ENCODE measurements at places on chromosomes 4 and X.

GRCh38 chrX:703466-703865 is 72.9 kb downstream of the SHOX start:
- DNase-seq, result no peak

DNA sequence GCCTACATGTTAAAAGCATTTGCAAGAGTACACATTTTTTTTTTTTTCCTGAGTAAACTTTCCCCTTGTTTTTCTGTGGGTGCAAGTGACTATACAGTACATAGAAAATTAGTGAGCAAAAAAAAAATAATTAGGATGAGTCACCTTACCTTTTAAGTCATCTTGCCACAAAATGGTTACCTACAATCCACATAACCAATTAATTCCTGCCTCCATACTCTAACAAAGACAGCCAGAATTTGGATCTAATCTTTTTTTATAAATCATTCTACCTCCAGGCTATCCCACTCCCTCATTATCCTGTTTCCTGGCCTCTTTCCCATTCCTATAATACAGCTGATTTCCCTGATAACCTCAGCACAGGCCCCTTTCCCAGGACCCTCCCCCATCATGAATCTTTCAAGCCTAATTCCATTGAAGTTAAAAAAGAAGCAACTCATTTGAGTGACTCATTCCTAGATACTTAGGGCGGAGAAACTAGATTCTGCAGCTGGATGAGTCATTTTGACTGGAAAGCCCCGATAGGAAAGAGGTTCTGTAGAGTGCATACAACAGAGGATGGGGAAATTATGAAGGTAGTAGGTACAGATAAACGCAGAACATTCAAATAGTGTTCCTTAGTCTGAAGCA is 128.2 kb downstream of the C4orf51 start:
- DNase-seq, result no peak

DNA sequence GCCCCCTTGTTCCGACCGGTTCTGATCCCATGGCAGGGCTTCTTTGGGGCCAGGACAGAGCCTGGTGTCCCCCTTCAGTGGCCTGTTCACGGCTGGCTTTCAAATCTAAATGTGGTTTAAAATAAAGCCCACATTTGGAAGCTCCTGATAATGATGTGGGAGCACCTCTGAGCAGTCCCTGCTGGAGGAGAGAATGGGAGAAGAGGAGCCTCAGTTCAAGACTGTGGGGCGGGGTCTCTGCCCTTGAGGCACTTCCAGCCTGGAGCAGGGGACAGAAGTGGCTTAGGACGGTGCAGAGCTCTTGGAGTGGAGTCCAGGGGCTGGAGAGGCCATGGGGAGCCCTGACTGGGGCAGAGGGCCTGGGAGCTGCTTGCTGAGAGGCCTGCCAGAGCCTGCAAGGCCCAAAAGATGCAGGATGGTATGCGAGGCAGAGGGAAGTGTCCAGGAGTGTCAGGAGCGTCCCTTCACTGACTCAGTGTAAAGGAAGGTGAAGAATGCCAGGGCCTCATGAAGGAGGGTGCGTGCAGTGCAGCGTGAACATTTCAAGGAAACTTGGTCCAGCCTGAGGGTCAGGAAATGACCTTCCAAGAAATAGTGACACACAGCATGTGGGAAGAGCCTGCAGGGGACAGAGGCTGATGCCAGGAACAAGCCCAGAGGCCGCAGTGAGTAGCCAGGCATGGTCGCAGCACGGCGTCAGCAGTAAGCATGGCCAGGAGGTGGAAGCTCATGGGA is 21.1 kb upstream of the TADA2B start:
- no peak for DNase-seq

- no peak for DNase-seq
Observed at GRCh38 chr4:139528377-139529005, 27.5 kb downstream of the SETD7 start.

- no peak for DNase-seq
Observed at GRCh38 chr4:4668355-4669210, 126.7 kb upstream of the STX18 start.

DNA sequence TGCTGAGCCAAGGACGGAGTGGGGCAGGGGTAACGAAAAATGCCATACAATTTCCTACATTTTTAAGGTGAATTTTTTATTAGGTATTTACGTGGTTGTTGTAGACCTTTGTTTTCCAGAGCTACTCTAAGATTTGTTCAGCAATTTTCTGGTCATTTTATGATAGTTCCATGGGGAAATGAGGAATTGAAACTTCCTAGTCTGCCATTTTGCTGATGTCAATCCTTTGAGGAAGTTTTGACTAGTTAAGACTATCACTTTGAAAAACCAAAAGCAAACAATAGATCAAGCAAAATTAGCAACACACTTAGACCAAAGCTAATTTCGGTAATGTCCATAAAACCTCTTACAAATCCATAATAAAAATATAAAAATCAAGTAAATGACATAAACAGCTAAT is 7.0 kb upstream of the TLR3 start:
- no peak for DNase-seq

- no peak for DNase-seq
Observed at GRCh38 chr4:34790131-34790530, 1454.2 kb downstream of the ARAP2 start.

GRCh38 chr4:54213761-54214160 is 15.3 kb upstream of the PDGFRA start:
- DNase-seq, result no peak

DNA sequence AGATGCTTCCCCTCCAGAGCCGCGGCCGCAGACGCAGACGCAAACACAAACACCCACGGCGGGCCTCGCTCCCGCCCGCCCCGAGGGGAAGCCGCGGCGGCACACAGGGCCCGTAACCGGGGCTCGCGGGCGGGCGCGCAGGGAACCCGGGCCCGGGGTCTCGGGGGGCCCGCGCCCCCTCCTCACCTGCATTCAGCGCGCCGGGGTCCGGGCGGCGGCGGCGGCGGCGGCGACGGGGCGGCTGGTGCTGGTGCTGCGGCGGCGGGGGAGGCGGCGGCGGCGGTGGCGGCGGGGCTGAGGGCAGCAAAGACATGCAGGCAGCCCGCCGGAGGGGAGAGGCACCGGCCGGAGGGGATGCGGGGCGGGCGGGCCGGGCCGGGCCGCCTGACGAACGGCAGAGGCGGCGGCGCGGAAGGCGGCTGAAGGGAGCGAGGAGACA is 255 bp upstream of the CNOT6L start:
- no peak for DNase-seq

GRCh38 chrX:150199803-150200202 is 163.3 kb upstream of the MAMLD1 start:
- DNase-seq, result no peak

DNA sequence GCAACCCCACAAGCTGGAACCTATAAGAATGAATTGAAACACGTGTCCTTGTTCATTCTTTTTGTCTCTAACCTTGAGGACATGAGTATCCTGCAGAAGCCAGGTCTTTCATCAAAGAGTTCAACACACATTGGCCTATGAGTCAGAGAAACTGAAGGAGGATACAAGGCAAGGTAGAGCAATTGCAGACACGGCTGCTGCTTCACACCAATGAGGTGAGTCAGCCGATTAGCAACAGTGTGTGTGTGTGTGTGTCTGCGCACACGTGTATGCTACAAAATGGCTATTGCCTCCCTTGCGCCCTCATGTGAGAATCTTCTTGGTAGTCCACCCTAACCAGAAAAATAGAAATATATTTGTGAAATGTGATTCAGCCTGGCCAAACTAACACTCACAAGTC is 1477.7 kb upstream of the IGFBP7 start:
- DNase-seq, result no peak

GRCh38 chr4:68748181-68748991 is 67.4 kb upstream of the UGT2B10 start:
- no peak for DNase-seq

GRCh38 chrX:110086916-110087484 is 84.1 kb downstream of the TMEM164 start:
- no peak for DNase-seq

GRCh38 chrX:120365968-120366367 is 4.1 kb downstream of the ATP1B4 start:
- no peak for DNase-seq

DNA sequence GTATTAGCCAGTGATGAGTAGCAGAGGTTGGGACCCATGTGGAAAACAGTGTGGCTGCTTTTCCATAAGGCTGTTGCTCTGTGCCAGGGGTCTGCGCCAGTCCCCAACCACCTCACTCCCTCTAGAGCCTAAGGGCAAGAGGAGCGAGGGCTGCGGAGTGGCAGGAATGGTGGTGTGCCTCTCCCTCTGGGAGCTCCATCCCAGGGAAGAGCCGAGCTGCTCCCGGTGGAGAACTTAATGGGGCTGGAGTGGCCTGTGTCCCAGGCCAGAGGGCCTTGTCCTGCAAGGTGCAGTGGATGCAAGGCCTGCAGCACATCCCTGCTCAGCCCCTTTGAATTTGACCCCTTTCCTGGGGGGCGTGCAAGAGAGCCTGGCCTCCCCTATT is 105.4 kb upstream of the GRXCR1 start:
- DNase-seq, result no peak

DNA sequence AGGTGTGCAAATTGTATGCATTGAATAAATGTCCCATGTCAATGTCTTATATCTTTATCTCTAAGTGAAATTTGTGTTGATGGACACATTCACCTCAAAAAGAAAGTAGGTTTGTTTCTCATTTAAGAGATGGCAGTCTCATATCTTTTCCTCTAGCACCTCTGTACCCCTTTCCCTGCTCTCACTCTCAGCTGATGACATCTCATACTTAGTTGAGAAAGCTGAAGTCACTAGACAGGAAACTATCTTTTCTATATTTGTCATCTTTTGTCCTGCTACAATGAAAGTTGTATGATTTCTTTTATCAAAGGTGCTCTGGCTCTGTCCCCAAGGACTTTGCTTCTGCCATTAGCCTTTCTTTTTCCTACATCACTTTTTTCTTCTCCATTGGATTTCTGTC is 84.0 kb upstream of the GRPR start:
- DNase-seq, result no peak

DNA sequence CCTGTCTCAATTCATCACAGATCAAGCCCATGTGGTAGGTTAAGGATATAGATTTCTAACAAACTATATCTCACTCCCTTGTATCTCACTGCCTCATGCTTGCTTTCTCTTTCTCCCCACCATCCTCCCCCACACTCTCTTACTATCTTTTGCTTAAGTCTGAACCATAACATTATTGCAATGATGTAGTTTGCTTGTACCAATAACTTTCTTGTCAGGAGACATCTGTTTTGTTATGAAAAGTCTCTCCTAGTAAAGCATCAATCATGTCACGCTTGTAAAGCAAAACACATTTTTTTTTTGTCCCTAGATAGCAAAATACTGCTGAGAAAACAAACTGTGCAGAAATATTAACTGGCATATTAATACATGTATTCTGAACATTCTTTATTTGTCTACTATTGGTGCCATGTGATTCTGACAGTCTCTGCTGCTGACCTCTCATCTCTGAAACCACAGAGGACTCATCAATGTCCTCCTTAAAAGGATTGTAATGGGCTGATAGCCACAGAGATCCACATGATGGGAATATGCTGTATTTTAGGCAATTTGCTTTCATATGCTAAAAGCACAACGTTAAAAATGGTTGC is 217.5 kb downstream of the VEGFC start:
- DNase-seq, result no peak

- DNase-seq, result no peak
Observed at GRCh38 chrX:27976284-27976683, 5.0 kb downstream of the DCAF8L1 start.

DNA sequence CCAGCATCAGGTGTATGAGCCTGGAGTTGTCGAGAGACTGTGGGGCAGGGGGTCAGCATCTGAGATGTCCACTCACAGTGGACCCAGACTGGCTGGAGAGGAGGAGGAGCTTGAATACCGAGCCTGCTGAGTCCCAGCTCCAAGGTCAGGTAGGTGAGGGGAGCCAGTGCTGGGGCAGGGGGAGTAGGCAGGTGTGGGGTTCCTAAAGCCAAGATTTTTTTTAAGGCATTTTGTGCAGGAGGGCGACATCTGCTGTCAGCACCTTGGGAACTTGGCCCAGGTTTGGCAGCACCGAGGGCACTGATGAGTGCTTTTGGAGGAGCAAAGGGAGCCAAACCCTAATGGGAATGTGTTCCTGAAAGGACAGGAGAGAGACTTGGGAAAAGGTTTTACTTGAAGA is 64.2 kb upstream of the MSANTD1 start:
- DNase-seq, result no peak

DNA sequence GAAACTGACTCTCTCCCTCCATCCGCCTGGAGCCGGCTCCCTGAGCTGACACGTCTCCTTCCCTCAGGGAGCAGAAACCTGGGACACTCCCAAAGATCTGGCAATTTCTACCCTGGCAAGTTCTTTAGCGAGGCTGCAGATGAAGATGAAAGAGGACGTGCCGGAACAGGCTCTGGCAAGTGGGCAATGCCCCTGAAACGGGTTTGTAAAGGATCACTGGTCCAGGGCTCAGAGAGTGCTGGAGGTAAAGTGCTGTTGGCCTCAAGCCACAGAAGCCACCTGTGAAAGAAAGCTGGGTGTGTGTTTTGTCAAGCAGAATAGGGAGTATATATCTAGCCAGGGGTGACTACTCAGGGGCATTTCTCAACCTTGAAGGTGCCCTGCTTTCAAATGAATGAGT is 131.4 kb upstream of the ATP6AP2 start:
- DNase-seq, result no peak

DNA sequence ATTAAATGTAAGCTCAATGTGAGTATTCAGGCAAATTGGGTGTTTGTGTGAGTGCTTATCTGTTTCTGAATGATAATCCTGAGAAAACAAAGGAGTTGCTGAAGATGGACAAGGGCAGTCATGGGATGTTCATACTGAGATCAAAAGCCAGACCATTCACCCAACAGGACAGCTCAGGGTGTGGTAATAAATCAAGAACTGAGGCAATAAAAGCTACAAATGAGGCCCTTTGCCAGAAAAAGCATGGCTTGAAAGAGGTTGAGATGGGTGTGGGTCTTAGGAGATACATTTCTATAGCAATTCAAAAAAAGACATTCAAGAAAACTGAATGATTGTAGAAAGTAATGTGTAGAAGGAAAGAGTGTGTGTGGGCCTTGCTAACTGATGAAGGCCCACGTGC is 425.8 kb upstream of the BOD1L1 start:
- DNase-seq, result no peak

DNA sequence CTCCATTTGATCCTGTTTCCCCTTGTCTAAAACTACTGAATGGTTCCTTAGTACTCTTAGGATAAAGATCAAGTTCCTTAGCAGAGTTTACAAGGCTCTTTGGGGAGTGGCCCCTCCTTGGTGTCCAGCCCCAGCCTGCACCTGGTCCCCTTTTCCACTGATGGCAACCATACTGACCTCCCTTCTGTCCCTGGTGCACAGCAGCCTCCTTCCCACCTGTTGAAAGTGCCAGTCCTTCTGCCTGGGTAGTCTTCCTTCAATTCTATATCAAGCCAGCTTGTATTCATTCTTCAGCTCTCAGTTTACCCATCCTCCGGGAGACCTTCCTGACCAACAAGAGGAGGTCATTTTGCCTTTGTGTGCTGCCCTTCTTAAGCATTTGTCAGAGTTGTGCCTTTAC is 30.4 kb upstream of the NMU start:
- no peak for DNase-seq
